CD14-positive monocyte (primary cell): ENCODE measurements at places on chromosomes 4 and X.

GRCh38 chrX:106912864-106913263, 7.3 kb upstream of the CLDN2 start:
- no peak for DNase-seq

GRCh38 chr4:1717129-1718094, 3.7 kb downstream of the TMEM129 start:
- no peak for DNase-seq

DNA sequence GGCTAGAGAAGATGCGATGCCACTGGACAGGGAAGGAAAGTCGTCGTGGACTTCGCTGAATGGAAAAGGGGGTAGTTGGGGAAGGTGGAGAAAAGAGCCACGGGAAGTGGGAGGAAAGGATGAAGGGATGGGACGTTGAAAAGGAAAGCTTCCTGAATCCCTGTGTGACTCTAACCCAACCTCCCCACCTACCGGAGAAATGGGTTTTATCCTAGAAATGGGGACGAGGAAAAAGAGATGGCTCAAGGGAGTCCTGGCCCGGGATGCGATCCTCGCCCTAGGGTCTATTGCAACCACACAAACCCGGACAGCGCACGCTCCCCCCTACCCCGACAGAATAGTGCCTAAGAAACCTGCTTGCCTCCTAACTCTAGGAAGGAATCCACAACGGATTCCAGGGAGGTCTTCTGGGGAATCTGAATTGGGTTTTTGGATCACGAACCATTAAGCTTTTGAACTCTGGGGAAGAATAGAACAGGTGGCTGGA, 738 bp upstream of the TSPAN5 start:
- DNase-seq, result no peak

- no peak for DNase-seq
These were observed 23.2 kb upstream of the AMELX start for GRCh38 chrX:11269996-11270395.

GRCh38 chr4:20301161-20301560, 49.5 kb downstream of the SLIT2 start:
- DNase-seq, result no peak

GRCh38 chrX:23857935-23858334, 49.8 kb downstream of the APOO start:
- no peak for DNase-seq
